Cortex of kidney (tissue), 1 donor: ENCODE measurements at places on chromosomes 11 and 22.

- no peak for DNase-seq
These were observed 14.2 kb downstream of the AP5B1 start for GRCh38 chr11:65766535-65766934.

DNA sequence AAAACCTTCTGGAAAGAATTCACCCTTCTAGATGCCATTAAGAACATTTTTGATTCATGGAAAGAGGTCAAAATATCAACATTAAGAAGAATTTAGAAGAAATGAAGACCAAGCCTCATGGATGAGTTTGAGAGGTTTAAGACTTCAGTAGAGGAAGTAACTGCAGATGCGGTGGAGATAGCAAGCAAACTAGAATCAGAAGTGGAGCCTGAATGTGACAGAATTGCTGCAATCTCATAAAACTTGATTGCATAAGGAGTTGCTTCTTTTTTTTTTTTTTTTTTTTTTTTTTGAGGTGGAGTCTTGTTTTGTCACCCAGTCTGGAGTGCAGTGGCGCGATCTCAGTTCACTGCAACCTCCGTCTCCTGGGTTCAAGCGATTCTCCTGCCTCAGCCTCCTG, 51.6 kb downstream of the MS4A13 start:
- DNase-seq, result no peak

- DNase-seq, result no peak
These were observed 109.6 kb downstream of the SCN3B start for GRCh38 chr11:123544631-123545375.

- no peak for DNase-seq
These were observed 2.9 kb upstream of the TMEM9B start for GRCh38 chr11:8967184-8967583.

DNA sequence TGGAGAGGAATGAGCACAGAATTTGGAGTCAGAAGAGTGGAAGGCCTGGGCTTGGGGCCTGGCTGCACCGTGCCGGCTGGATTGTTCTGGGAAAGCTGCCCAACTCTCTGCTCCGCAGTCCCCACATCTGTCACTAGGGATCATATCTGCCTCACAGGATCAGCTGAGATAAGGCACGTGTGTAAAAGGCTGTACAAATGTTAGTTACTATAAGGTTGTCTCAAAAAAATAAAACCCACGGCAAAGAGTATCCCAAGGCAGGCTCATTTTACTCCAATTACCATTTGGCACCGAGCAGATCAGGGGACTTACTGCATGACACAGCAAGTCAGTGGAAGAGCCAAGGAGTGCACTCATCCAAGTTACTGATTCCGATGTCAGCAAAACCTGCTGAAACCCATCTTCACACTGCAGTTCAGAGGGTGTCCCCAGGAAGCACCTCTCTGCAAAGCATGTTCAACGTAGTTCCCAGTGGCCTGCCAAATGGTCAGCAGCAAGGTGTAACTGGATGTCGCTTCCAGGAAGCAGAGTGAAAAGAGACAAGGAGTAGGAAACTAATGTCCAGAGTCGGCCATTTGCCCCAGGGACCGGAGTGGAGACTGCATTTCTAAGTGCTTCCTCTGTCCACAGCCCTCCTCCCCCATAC, 18.1 kb upstream of the MRTFA start:
- DNase-seq, result no peak
